ENCODE measurements at places on chromosomes 5 and 9. TPM values are rescaled to one million over a fixed set of nuclear protein-coding genes. Genes with fewer than 3 reads are reported as not detected.

DNA sequence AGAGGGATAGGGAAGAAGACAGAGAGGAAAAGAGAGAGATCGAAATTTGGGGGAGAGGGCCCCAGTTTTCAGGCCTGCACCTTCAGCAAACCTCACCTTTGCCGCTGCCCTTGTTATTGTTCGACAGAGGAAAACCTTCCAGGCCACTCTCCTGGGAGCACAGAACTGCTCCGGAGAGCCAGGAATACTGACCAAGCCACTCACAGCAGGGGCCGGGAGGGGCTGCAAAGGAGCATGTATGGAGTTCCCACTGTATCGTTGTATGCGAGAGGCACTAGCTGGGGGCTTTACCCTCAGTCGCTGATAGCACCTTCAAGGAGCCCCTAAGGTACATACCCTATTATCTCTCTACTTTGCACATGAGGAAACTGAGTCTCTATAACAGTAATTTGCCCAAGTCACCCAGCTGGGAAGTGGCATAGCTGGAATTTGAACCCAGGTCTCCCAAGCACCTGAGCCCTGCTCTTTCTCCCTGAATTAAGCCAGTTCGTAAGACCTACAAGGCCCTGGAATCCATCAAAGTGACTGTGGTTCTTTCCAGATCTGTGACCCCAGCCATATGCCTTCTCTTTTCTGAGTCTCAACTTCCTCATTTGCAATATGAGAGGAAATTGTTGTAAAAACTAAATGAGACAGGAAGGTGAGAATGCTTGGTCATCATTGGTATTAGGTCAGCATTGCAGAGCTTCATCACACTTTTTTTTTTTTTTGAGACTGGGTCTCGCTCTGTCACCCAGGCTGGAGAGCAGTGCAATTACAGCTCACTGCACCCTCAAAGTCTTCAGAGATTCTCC, 21.0 kb upstream of the FOXE1 start:
- no peak for DNase-seq

DNA sequence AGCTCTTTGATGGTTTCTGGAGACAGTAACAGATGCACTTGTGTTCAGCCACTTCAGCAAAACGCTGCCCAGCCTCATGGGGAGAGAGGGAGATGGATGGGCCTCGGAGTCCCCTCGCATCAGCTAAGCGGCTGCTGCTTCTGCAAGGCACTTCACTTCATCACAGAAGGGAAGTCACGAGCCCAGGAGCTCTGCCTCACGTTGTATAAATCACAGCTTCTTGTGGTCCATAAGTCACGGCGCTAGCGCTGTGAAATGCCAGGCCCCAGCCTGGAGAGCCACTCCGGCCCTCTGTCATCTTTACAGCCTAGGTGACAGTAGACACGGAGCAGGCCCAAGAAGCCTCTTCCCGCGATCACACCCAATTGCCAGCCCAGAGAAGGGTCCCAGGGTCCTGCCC, 23.4 kb downstream of the DBH start:
- no peak for DNase-seq

The SEMA5A gene
- total RNA-seq = 20.4 TPM

DNA sequence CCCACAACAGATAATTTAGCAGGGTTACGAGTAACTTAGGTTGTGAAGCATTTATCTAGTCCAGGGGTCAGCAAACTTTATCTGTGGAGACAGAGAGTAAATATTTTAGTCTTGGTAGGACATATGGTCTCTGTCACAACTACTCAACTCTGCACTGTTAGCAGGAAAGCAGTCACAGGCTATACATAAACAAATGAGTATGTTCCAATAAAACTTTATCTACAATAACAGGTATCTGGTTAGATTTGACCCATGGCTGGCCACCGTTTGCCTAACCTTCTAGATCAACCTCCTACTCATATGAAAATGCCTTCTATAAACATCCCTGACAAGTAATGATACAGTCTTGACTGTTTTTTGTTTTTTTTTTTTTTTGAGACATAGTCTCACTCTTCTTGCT, 13.0 kb upstream of the HK3 start:
- no peak for DNase-seq

The RANBP3L gene
- total RNA-seq = 1.6 TPM

- DNase-seq = no peak
Observed at GRCh38 chr5:180207593-180207992, 1.4 kb downstream of the RASGEF1C start.

The PCDHA9 gene
- total RNA-seq = not detected

The IFNK gene
- total RNA-seq = not detected

DNA sequence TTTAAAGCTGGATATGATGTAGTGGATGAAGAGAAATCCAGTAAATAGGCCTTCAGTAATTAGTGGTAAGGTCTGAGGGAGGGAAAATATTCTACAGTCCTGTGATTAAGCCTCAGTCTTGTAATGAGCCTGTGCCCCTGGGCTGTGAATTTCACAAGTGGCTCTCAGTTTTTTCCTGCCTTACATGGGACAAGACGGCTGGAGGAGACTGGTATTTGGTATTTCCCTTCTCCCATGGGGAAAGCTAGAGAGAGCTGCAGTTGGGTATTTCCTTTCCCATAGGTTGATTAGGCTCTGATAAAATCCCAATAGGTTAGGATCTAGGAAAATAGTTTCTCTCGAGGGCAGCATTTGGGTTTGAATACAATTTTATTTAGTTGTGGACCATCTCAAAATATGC, 62.2 kb upstream of the GNA14 start:
- DNase-seq = no peak

- DNase-seq = no peak
Observed at GRCh38 chr9:98964201-98964600, 20.5 kb downstream of the COL15A1 start.

The GPR150 gene
- not detected for total RNA-seq

DNA sequence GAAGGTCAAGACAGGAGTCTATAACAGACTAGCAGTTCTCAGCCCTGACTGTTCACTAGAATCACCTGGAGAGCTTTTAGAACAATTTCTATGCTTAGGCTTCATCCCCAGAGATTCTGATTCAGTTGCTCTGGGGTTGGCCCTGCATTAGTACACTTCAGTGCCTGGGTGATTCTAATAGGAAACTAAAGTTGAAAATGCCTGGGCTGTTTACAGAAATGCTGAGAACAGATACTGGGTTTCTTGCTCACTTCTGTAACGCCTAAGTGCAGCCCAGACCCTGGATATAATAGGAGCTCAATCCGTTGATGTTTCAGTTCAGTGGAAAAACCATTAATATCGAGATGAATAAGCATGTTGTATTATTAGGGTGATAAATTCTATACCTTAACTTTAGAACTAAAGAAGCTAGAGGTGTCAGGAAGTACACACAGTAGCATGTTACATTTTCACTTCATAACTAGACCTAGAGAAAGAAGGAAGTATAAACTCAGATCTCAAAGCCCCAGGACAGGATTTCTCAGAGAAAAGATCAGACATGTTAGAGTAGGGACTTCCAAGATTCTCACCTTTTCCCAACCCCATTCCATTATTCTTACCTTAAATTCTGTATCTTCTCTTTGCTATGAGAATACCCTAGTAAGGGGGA, 20.4 kb downstream of the HAVCR2 start:
- no peak for DNase-seq

The PDE6A gene
- not detected for total RNA-seq
